ENCODE measurements at places on chromosomes 16 and 17.

GRCh38 chr16:1713933-1714332 lies 7.9 kb downstream of the MAPK8IP3 start:
- DNase-seq: peak; percentile 48

DNA sequence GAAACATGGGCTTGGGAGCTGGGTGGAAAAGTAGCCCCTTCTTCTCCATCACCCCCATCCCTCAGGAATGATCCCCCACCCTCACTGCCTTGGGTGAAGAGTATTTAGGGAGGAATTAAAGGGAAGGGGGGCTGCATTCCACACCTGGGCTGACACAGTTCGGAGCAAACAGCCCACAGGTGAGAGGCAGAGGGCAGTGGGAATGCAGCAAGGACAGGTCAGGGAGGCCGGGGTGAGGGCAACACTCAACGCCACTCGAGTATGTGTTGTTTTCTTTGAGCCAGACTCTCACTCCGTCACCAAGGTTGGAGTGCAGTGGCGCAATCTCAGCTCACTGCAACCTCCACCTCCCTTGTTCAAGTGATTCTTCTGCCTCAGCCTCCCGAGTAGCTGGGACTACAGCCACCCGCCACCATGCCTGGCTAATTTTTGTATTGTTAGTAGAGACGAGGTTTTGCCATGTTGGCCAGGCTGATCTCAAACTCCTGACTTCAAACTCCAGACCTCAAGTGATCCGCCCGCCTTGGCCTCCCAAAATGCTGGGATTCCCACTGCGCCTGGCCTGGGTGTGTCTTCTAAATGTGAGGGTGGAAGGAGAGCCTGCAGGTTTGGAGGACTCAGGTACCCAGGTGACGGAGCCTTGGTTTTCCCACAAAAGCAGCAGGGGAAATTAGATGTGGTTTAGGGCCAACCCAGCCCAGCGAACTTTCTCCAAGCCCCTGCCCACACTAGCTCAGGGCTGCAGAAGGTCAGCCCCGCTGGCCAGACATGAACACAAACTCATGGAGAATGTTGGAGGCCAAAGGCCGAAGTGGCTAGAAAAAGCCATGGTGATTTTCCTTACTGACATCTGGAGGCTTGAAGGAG lies 21.2 kb upstream of the ITGA3 start:
- no peak for DNase-seq

DNA sequence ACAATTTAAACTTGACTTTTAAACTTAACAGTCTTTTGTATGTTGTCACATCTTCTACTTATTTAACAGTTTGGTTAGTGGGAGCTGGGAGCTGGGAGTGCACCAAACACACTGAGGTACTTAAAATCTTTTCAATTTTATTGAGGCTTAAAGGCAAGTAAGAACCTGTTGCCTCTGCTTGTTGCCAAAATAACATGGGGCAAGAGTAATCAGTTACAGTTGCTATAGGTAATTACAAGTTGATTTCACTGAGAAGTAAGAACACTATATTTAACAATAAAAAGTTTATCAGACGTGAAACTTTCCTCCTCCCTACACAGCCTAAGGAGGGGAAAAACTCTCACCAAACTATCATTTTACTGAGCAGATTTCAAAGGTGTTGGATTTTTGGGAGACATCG lies 135.2 kb downstream of the FTO start:
- no peak for DNase-seq

GRCh38 chr17:63601439-63602371 lies 1.0 kb downstream of the TACO1 start:
- peak; percentile 34 for DNase-seq

- no peak for DNase-seq
Measured at GRCh38 chr16:85986931-85987749, 88.2 kb downstream of the IRF8 start.

GRCh38 chr17:16444258-16444886 lies 29.0 kb downstream of the TRPV2 start:
- DNase-seq: no peak

DNA sequence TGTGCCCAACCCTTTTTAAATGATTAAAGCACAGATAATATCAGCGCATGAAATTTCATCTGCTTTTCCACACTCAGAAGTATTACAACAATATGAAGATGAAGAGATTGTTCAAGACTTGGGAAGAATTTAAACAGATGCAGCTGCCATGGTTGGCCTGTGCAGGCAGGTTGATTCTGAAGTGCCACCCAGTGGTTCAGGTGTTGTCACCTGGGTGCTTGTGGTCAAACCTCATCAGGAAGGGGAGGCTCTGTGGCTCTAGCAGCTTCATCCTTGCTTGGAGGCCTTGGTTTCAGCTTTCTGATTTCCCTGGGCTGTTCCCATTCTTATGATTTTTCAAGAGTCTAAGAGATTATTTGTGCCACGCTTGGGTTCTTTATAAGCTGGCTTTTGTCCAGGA lies 22.2 kb upstream of the CLEC18C start:
- no peak for DNase-seq

DNA sequence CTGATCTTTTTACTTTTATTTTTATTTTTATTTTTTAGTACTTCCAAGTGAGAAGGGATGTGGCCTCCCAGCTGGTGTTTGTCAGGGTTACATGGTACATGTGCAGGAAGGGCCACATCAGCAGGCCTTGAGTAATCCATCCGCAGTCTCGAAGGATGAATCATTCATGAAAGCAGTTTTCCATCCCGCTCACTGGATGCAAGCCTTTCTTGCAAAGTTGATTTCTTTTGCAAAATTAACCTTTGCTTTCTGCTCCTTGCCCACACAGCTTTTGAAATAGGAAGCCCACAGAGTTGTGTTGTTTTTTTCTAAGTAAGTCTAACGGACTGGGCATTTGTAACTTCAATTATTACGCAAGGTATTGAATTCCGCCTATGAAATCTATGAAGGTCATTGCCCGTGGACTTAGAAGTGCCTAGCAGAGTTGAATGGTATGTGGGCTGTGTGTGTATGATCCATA lies 157.4 kb downstream of the PRKCA start:
- peak; percentile 92 for DNase-seq

GRCh38 chr16:53773150-53773846 lies 69.3 kb downstream of the FTO start:
- peak; percentile 88 for DNase-seq

GRCh38 chr17:73901661-73902415 lies 257.6 kb upstream of the SDK2 start:
- peak; percentile 3 for DNase-seq

- DNase-seq: no peak
Measured at GRCh38 chr16:72206299-72206698, 34.3 kb upstream of the PMFBP1 start.

- no peak for DNase-seq
Measured at GRCh38 chr17:44540246-44541084, 16.8 kb upstream of the FZD2 start.

GRCh38 chr17:55607731-55608341 lies 96.6 kb upstream of the SMIM36 start:
- no peak for DNase-seq

GRCh38 chr17:33057564-33057963 lies 65.9 kb downstream of the SPACA3 start:
- no peak for DNase-seq

DNA sequence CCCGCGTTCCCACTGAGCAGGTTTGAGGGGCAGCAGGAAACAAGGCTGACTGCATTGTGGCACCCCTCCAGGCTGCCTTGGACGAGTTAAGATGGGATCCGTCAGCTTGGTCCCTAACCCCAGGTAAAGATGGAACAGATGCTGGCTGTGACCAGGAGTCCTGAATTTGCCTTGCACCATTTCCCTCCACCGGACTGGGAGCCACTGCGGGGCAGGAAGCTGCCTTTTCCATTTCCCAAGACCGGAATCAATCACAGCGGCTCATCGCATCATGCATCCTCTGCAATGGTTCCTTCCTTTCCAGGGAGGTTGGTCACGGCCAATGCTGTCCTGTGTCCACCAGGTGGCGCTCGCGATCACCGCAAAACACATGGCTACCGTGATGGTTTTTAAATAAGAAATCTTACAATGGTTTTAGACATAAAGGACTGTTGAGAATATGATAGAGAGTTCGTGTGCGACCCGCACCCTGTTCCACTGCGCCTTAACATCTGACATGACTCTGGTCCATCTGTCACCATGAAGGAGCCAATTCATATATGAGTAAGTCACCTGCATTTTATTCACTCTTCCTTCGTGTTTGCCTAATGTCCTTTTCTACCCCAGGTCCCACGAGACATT lies 6.8 kb upstream of the MEAK7 start:
- DNase-seq: peak; percentile 94

GRCh38 chr17:76690596-76691280 lies 20.0 kb downstream of the MXRA7 start:
- DNase-seq: no peak

- DNase-seq: no peak
Measured at GRCh38 chr17:17545984-17546383, 45.5 kb downstream of the PEMT start.

DNA sequence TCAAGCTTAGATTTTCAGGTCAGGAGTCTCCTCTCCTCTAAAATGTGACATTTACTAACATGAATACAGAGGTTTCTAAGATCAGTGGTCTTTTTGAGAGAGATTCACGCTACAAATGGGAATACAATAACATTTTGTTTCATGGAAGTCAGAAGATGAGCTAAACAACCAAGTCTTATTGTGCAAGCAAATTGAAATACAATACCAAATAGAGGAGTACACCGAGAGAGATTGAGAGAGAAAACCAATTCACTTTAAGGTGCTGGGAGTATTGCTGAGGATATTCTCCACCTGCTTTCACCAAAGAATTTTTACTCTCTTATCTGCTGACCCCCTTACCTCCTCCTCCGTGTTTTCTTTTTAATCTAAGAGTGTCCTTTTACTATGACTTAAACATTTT lies 11.5 kb downstream of the VEZF1 start:
- no peak for DNase-seq

DNA sequence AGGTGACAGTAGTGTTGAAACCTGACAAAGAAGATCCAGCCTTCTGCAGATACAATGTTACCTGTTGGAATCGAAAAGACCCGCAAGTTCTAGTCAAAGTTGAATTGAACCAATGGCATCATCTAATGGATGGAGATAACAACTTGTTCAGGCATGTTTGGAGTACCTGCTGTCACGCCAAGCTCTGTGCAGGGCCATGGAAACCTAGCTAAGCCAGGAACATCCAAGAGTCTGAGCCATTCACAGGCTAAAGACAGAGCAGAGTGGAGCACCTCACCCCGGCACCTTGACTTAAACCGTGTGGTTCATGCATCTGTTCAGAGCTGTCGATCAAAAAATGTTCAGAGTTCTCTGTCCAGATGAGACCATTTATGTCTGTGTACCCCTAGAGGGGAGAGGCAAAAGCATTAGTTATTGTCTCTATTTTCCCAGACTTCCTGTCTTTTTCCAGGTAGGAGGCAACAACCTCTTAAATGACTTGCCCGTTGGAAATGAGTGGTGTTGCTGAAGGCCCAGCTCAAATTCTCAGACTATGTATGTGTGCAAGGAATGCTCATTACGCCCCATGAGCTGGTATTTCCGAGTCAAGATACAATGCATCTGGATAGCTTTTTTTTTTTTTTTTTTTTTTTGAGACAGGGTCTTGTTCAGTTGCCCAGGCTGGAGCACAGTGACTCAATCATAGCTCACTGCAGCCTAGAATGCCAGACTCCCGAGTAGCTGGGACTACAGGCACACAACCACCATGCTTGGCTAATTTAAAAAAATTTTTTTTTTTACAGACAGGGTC lies 44.9 kb upstream of the XYLT1 start:
- peak; percentile 63 for DNase-seq

DNA sequence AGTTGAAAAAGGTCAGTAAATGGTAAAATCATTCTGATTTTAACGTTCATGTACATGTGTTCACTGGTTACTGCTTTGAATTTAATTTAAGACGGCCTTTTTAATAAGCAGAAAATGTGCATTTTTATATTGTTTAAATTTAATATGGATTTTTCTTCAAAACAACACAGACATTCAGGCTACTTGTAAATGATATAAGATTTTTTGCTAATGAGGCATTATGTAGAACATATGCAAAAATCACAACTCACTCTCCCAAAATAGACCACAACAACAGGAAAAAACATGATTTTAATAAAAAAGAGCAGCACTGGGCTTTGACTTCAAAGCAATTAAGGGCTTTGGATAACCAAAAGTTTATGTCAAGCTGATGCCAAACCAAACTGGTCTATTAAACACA lies 22.3 kb downstream of the RPGRIP1L start:
- DNase-seq: no peak

DNA sequence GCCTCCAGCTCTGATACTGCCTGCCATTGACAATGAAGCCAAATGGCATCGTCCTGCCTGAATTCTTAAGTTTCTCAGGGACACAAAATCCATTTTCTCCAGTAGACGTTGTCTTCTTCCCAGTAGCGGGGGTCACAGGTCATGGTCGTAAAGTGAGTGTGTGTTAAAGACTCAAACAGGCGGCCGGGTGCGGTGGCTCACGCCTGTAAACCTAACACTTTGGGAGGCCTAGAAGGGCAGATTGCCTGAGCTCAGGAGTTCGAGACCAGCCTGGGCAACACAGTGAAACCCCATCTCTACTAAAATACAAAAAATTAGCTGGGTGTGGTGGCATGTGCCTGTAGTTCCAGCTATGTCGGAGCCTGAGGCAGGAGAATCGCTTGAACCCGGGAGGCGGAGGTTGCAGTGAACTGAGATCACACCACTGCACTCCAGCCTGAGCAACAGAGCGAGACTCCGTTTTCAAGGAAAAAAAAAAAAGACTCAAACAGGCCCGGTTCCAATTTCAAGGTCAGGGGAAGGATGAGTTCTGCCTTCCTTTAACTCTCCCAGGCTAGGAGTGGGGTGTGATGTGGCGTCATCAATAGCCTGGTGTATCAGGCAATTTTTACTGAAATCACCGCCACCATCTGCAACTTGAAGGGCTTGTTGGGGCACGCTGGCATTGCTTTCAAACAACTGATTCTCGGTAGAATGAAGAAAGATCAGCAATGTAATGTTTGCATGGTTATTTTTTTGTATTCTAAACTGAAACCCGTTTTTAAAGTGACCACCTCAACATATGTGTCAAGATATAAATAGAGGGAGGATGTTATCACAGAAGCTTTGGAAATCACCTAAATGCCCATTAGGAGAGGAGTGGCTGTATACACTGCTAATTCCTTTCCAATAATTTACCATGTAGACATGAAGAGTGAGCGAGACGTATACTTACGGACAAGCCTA lies 91.0 kb downstream of the WSCD1 start:
- no peak for DNase-seq

Data from astrocyte of the hippocampus (primary cell).